GM13977 (cell line): ENCODE measurements at places on chromosomes 2 and 18.

GRCh38 chr2:26485099-26485498 is 7.2 kb upstream of the OTOF start:
- no peak for DNase-seq

DNA sequence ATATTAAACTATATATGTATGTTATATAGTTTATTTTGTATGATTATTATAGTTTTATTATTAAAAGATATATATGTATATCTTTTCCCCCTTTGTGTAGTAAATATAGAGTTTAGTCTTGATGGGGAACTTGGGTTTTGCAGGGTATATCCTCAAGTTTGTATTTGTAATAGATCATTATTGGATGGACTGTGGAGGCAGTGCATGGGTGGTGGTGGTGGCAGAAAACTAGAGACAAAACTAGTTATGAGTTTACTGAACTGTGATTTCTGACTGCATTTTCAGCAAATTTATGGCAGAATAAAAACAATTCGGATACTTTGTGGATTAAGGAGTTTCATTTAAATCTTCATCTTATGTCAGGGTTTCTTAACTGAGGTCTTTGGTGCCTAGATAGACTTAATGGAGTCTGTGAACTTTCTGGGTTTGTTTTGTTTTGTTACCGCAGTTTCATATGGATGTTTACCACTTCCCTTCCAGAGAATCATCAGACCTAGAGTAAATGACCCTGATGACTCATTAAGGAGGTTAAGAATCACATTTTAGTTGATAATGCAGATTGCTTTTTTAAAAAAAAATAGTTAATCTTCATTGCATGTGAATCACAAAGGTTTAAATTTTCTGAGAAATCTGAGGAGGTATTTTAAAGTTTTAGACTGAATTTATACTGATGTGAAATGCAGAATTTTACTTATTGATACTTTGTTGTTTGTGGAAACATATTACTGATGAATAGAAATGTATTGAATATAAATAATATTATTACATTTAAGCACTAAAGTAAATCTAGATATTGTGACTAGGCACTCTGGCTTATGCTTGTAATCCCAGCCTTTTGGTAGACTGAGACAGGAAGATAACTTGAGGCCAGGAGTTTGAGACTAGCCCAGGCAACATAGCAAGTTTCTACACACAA is 14.5 kb downstream of the EPC2 start:
- no peak for DNase-seq

- DNase-seq = no peak
These were observed 517.9 kb downstream of the PLCL1 start for GRCh38 chr2:198322275-198322674.

DNA sequence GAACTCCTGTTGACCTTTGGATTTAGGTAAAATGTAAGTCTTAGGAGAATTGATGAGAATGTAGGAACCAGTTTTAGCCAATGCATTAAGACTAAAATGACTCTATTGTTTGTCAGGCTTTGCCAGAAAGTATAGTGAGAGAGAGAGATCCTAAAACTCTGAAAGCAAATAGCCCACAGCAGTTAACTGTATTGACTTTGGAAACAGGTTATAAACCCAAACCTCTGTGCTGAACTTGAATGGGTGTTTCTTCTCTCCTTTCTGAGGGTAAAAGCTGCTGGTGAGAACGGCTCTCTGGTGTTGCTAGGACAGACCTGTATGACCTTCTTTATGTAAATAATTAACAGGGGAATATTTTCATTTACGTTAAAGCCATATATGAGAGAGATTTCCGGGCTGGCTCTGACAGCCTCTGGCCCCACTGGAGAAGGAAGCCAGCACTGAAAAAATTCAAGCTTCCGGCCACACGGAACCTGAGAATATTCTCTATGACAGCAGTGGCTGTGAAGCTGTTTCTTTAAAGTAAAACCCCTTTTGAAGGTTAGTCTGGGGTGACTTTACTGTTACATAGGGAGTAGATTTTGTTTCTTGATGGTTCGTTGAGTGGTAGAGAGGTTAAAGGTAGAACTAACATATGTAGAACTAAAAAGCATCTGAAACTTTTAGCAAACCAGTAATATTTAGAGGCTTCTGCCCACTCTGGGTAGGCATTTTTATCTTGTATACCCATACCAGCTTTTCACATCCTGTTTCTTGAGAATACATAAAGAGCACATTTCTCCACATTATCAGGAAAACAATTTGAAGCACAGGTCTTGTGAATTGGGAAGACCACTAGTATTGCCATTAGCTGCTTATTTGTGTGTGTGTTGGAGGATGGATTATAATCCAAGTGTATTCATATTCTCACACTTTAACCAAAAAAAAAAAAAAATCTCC is 123.8 kb downstream of the SPTBN1 start:
- no peak for DNase-seq

GRCh38 chr2:232325324-232326273 is 53.0 kb upstream of the ALPP start:
- peak; percentile 14 for DNase-seq

DNA sequence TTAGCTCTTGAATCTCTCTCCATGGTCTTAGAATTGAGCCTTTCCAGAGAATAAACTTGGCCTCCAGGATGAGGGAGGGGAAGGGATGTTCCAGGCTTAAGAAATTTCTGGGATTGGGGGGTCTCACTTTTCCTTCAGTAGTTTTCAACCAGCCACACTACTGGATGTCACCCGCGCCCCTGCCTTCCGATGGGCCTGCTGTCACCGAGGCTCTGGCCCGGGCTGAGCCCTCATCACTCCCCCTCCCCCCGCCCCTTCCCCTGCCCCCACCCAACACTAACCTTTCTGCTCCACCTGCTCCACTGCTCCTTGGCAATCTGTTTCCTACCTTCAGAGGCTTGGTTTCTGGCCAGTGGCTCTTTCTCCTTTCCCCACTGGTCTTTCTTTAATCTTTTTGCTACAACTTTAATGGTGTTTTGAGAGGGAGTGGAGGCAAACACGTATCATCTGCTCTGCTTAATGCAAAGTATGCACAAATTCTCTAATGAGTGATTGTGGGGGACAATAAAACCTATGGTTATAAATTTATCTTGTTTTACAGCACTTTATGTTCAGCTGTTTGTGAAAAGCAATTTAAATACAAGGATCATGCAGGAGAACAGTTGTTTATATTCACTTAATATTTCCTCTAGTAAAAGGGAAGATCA is 155.1 kb downstream of the WDSUB1 start:
- DNase-seq = no peak

DNA sequence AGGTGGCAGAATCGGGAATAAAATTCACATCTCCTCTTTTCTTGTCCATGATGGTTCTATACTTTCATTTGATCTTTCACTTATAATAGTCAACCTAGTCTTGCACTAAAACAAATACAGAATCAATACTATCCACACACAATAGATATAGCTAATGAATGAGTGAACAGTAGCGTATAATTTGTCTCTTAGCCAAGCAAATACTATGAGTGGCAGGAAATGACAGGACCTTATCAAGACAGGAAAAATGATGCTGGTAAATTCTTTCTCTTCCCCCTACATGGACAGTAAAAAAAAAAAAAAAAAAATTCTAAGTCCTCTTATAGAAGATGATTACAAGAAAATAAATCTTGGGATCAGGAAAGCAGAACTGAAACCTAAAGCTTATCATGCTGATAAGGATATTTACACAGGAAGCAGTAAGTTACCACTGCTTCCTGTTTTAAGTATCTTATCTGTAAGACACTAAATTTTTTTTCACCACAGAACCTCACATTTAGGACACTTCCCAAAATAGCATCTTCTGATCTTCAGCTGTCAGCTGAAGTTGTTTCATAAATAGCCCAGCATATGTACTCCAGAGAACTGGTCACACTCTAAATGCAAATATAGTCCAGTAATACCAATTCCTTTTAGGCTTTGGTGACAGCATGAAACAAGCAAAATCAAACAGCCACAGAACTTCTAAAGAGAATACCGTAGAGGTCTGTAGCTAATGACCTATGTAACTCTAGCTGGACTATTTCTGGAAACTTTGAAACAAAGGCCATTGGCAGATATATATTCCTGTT is 27.0 kb downstream of the IRS1 start:
- DNase-seq = peak; percentile 65

DNA sequence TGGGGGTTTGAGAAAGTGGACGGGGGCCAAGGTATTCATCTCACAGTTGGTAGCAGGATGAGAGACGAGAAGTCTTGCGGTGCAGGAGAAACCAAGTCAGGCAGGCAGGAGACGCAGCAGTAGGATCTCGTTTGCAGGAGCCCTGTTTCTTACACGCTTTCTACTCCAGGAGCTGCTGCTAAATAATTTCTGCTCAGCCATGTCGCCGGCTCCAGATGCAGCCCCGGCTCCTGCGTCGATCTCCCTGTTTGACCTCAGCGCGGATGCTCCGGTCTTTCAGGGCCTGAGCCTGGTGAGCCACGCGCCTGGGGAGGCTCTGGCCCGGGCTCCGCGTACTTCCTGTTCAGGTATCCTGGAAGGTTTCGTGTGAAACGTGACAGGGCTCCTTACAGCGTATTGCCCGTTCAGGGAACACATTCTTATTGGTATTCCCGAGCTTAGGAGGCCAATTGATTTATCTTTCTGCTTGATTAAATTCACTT is 494 bp downstream of the ANKZF1 start:
- peak; percentile 53 for DNase-seq

DNA sequence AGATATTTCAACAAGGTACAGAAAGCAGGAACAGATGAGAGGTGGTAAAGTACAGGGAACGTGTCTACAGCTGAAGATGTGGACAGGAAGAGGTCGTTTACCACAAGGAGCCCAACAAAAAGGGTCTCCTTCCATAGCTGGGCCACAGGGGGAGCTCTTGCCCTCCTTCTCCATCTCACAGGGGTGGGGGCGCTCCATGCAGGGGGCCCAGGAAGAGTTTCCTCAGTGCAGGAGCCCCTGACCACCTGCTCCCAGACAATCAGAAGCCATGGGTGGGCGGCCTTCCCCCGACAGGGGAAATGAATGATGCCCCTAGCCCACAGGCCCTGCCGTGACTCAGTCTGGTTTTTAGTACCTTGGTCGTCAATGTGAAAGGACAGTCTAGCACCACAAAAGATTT is 163.6 kb upstream of the ZNF516 start:
- peak; percentile 34 for DNase-seq

DNA sequence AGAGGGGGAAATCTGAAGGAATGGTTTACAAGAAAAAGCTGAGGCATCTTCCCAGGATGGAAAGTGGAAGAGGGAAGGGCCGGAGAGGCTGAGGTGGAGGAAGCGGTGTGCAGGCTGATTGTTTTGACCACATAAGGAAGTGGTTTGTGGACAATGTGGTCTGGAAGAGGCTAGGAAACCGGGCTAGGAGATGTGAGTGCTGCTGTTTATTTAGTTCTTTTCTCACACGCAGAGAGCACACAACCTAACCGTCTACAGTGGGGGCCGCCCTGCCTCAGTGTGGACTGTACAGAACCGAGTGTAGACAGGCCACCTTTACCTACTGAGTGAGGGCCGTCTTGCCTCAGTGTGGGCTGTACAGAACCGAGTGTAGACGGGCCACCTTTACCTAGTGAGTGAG is 251.7 kb upstream of the PXDN start:
- no peak for DNase-seq

DNA sequence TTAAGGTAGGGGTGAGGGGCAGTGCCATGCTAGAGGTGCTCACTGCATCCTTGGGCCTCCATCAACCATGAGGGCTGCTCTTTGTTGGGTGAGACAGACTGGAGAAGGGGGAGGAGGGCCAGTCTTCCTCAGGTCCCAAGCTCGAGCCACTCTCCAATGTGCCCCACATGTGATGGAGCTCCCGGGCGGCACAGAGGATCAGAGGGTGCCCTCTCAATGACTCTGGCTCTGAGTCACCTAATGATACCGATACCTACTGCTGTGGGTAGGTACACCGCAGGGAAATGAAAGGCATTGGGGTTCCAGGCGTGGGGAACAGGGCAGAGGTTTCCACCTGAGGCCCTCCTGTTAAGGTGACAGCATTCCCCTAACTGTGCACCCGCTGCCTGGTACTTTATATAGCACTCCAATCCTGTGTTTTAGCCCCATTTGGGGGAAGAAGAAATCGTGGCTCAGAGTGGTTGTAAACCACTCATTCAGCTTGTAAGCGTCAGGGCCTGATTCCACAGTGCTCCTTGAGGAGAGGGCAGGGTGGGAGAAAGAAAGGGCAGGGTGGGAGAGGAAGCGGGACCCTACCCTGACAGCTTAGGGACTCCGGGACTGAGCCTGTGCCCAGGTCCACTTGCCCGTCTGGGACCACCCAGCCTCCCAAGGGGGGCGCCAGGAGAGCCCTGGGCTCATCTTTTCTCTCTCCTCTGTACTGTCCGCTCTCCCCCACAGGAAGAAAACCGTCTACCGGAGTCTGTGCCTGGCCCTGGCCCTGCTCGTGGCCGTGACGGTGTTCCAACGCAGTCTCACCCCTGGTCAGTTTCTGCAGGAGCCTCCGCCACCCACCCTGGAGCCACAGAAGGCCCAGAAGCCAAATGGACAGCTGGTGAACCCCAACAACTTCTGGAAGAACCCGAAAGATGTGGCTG is 1.8 kb downstream of the B3GNT7 start:
- peak; percentile 40 for DNase-seq
